ENCODE measurements at places on chromosomes 1 and 21. TPM values are rescaled to one million over a fixed set of nuclear protein-coding genes. Genes with fewer than 3 reads are reported as not detected.

GRCh38 chr1:202068596-202068995 is 54.1 kb upstream of the GPR37L1 start:
- no peak for DNase-seq

DNA sequence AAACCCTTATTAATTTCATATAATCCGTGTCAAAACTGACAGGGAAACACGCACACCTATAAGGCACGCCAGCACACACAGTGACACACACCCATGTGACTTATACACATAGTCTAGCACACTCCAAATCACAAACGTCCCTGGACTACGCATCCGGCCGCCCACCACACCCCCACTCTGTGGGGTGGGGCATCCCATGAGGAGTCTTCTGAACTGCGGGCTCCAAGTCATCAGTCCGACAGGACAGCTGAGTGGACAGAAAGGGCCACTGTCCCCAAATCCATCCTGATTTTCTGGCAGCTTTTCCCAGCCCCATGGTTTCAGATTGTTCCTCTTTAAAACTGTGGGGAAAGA is 829 bp downstream of the PEA15 start:
- peak; percentile 71 for DNase-seq

- DNase-seq, result no peak
Measured at GRCh38 chr21:45572783-45573451, 30.7 kb upstream of the SLC19A1 start.

- DNase-seq, result no peak
Measured at GRCh38 chr1:7187112-7187493, 401.8 kb downstream of the CAMTA1 start.

- DNase-seq, result no peak
Measured at GRCh38 chr1:36511804-36512798, 29.4 kb upstream of the CSF3R start.

DNA sequence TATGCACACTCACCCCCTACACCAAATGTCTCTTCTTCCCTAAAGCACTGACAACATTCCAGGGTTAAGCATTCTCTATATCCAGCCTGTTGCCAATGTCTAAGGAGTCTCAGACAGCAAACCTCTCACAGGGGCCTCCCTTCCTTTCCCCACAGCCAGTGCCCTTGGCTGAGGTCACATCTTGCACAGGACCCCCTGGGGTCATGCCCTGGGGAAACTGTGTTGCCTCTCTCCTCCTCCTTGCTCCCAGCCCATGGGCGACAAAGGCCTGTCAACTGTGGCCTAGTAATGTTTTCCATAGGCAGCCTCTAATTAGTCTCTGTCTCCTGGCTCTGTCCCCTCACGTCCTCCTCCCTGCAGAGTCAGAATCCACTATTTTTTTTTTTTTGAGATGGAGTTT is 54.6 kb downstream of the NENF start:
- DNase-seq, result no peak

Gene LY9
- not detected for total RNA-seq

Gene S100A12
- total RNA-seq, result 6.9 TPM

Gene ST6GALNAC3
- total RNA-seq, result 14.3 TPM

Gene RUNX3
- total RNA-seq, result not detected
